Retina (tissue), 1 donor: ENCODE measurements at places on chromosomes 7 and 10.

GRCh38 chr7:140810385-140810784 lies 113.9 kb downstream of the NDUFB2 start:
- no peak for DNase-seq

- DNase-seq = no peak
These were observed 13.6 kb upstream of the ITGB1 start for GRCh38 chr10:32971536-32972091.

DNA sequence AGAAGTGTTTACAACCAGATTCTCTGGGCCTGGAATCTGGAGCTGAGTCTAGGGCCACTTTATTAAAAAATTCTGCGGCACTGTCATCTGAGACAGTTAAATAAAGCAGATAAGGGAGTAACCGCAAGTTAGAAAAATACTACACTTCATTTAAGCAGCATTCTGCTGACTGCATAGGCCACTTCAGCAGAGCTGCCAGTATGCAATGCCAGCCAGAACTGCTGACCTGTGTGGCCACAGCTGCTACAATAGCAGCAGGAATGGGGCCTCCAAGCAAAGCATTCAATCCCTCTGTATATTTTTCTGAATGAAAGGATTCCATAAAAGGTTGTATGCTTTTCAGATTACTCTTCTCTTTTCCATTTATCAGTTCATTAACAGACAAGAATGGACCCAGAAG lies 136.0 kb downstream of the COL28A1 start:
- no peak for DNase-seq

- DNase-seq = no peak
These were observed 532.3 kb upstream of the GALNT17 start for GRCh38 chr7:70599446-70600190.

- DNase-seq = no peak
These were observed 674.3 kb downstream of the INHBA start for GRCh38 chr7:41028580-41028979.

DNA sequence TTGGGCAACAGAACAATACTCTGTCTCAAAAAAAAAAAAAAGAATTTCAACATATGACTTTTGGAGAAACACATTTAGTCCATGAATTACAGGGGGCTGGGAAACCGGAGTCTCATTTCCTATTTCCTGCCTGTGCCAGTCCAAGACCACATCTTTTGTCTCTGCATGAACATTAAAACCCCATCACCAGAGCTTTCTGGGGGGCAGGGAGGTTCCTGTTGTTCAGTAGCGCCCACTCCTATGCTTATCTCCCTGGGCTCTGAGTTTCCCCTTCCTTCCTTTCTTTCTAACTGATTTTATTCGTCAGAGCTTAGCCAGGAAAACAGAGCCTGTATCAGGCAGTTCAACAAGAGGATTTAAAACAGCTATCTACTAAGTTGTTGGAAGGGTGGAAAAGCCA lies 119.3 kb downstream of the CALN1 start:
- no peak for DNase-seq

DNA sequence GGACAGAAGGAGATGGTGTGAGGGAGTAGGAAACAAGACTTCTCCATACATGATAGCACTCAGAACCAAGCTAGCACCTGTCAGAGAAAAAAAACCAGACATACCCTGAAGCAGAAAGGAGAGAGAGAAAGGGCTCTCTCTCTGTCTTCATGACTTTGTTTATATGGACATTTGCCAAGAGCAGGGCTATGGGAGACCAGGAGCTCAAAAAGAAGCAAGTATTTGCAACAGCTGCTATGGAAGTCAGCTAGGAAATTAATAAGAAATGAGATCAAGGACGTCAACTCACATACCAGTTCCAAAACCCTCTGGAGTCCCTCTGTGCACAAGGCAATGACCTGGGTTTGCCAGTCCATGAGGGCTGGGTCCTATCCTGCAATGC lies 111.6 kb downstream of the SGMS1 start:
- no peak for DNase-seq

GRCh38 chr10:11539191-11539868 lies 72.1 kb downstream of the USP6NL start:
- DNase-seq = no peak

- no peak for DNase-seq
These were observed 282.3 kb downstream of the GATA3 start for GRCh38 chr10:8336629-8337331.

DNA sequence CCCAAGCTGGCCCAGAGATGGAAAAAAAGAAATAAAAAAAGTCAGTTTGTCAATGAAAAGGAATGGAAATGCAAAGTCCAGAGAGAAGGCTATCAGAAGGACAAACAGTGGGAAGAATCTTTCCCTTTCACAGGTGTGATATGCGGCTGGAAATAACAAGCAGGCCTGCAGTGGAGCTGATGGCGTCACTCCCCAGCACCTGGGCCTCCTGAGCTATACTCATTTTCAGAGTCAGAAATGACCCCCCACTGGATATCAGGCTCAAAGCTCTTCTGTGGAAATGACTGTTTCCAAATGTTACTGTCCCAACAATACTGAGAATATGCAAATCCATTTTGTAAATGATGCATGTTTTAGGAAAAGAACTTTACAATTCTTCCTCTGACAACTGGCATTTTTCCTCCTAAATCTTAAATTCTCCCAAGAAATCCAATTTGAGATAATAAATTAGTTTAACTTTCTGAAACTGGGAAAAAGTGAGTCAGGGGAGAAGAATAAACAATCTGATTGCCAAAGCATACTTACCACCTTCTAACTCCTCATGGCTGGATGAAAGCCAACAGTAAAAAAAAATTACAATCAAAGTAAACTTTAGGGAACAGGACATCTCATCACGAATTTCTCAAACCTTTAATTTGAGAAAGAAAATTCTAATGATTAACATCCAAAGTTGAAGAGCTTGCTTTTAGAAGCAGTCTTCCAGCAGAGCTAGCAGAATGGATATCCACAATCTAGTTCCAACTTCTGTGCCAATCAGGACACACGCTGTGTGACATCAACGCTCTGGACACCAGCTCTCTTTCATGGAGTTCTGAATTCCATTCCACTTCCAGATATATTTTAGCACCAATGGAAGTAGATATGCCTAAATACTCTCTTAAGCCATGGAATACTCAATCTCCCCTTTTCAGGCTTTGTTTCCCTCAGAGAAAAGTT lies 5.3 kb upstream of the CUZD1 start:
- DNase-seq = no peak
